SHP77 (cell line): ENCODE measurements at places on chromosomes 4 and X.

DNA sequence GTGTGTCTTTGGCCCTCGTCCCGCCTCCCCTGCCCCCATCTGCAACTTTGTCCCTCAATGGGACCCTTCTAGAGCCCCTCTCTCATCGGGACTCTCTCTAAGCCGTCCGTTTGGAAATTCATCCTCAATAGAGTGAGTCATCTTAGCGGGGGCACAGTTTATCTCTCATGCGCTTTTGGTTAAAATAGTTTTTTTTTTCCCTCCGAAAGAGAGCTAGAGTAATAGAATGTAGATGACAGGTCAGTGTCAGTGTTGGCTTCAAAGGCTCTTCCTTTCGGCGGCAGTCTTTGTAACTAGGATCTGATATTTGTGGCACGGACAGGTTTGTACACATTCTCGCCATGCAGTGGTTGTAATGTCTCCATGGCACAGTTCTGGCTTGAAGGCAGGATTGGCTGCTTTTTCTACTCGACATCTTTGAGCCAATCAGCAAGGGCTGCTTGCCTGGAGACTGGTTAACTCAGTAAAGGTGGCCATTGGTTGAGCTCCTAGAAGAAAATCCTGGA lies 989 bp downstream of the N4BP2 start:
- DNase-seq: peak; percentile 78

DNA sequence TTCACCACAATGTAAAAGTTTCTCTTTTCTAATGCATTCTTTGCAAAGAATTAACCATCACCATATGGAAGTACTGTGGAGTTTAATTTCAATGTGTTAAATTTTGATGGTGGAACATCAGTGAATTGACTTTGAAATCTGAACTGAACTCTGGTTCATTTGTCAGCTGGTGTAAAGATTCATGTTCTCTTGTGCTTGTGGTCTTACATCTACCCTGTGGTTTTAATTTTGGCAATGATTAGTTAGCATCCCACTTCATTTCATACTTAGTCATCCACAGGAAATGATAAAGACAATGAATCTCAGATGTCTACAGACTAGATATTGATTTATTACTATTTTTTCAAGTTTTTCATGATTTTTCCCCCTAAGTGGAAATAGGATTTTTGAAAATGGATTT lies 77.8 kb downstream of the GRID2 start:
- no peak for DNase-seq

DNA sequence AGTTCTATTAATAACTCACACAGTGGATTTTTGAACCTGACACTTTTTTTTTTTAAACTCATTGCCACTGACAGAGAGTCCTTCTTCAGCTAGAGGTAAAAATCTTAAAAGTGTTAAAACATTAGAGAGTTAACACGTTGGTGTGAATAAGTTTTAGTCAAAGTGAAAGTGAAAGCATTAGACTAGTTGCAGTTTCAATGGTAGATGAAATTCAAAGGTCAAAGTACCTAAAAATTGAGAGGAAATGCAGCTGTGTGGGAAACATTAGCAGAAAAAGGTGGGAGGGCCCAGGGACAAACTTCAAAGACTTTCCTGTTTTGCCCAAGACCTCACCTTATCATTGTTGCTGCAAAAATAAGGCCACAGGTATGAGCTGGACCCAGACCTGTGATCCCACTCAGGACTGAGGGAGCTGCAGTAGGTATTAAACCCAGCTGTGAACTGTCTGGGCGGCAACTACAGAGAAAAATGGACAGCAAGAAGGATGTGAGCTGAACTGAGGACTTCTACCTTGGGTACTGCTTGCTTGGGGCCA lies 17.6 kb upstream of the GABRA4 start:
- DNase-seq: no peak

DNA sequence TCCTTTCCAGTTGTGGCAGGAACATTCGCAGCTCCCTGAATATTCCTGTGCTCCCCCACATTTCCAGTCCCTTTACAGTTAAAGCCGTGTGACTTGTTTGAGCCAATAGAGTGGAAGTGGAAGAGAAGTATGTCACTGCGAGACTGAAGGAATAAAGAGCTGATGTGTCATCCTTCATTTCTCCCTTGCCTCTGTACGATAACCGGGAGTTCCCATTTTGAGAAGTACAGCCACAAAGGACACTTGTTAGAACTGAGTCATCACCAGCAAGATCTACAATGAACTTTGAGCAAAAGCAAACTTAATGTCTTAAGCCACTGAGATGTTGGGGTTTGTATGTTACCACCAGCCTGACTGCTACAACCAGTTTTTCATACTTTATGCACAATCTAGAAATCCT lies 92.3 kb downstream of the SPRY1 start:
- no peak for DNase-seq

DNA sequence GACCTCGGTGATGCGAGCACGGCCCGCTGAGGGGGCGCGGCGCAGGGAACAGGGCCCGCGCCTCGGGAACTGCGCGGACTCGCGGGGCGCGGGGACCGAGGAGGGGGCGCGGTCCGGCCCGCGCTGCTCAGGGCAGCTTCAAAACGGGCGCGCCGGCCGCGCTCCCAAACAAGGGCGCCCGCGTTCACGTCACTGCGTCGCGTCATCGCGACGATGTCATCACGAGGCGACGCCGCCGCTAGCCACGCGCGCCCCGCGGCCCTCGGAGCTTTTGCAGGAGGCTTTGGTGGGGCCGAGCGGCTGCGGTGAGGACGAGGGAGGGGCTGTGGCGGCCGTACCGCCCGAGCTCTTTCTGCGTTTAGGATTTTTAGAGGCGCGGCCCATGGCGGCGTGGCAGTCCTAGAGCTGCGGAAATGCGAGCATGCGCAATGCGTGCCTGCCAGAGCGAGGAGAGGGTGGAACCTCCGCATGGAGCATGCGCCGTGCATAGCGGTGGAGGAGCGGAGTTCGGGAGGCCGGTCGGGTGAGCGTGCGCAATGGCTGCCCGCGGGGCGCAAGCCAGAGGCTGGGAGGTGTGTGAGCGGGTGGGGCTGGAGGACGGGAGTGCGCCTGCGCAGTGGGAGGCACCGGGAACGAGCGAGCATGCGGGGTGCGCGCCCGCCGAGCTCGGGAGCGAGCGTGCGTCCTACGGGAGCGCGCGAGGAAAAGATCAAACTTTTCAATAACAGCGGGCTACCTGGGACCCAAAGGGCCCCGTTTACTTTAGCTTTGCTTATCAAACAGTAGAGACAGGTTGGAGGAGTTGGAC lies at the start of gene PPP2R3B:
TSS of gene PPP2R3B (minus strand) at position 140 of the 808 bp plus-strand sequence. CDS start 216 bp downstream, outside the sequence.
- no peak for DNase-seq

GRCh38 chrX:123085311-123085940 lies 98.7 kb upstream of the GRIA3 start:
- DNase-seq: no peak

- no peak for DNase-seq
Observed at GRCh38 chr4:70842761-70843435, 3.2 kb upstream of the GRSF1 start.

- no peak for DNase-seq
Observed at GRCh38 chr4:126058596-126058995, 743.8 kb downstream of the FAT4 start.

GRCh38 chrX:6644411-6644810 lies 109.5 kb upstream of the VCX3A start:
- no peak for DNase-seq

DNA sequence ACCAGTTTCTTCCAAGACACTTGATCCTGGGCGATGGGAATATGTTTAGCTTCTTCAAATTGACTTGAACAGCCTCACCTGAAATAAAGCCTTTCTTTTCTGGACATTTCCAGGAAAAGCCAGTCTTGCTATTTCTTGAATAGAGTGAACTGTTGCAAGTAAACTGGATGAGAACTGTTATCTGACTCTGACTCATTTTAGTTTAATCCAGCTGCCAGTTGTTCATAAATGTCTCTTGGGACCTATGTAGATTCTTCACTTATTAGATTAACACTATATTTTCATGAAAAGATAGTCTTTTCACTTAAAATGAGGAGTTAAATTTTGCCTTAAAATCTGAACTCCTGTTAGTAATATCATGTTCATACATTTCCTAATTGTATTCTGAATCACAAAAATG lies 615.4 kb upstream of the GALNT7 start:
- no peak for DNase-seq

GRCh38 chrX:153395613-153396319 lies 5.4 kb downstream of the PNMA6E start:
- no peak for DNase-seq

DNA sequence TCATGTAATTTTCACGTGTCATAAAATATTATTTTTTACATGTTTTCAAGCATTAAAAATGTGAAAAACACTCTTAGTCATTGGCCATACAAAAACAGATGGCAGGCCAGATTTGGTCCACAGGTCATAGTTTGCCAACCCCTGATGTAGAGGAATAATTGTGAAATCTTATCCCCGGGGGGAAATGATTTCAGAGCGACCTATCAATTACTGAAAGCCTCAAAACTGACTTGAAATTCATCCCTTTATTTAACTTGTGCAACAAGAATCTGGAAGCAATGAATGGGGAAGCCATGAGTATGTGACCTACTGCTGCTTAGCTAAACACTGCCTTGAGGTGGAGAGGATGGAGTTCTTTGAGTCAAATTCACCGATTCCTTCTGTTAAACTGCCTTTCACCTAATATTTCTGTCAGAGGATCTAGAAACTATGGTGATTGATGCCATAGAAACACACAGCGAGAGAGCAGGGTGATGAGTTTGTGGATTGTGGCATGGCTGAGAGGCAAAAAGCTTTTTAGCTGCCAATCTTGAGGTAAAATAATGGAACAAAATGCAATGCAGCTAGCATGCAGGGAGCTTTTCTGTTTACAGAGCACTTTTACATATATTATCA lies 30.3 kb upstream of the BRS3 start:
- no peak for DNase-seq

DNA sequence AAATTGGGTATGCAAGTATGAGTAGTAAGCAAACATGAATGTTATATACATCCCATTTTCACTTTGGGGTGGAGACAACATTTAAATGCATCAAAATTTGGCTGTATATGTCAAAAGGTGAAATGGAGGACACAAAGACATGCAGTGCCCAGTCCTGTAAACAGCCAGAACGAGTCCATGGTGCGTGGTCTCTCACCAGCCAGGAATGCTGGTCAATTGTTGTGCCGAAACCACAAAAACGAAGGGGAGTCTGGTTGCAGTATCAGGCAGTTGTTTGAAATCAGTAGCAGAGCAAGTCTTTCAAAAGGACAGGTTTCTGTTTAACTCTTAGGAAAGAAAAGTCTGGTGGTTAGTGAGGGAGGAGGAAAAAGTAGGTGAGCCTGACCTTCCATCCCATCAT lies 22.3 kb upstream of the RNF150 start:
- no peak for DNase-seq

GRCh38 chr4:16411501-16412085 lies 185.3 kb upstream of the TAPT1 start:
- DNase-seq: no peak

DNA sequence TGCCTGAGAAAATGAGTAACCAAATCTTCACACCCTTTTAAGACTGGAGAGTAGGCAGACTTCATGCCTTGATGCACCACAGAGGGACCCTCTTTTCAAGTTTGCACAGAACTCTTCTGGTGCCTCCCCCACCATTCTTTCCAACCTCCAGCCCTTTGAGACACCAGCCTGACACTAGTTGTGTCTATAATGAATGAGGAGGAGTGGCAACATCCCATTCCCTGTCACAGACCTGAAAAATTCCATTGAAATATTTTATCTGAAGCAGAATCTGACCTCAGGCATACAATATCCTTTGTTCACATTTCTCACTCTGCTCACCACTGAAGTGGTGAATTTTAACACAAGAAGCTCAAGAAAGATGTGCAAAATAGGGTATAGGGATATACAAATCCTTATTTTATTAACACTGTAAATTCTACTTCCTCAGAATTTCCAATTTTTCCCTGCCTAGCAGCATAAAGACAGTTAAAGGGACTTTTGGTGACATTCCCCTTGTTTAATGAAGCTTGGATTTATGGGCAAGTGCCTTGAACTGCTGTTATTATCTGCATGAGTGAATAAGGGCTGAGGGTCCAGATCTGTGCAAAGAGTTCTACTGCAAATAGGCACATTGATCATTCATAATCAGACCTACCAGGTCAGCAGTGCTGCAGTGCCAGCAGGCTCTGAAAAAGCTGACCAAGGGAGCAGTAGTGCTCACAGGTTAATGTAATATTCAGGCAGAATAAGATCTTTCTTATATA lies 149.9 kb upstream of the PAQR3 start:
- no peak for DNase-seq

GRCh38 chr4:97238956-97239666 lies 904.2 kb downstream of the STPG2 start:
- no peak for DNase-seq

GRCh38 chrX:2507904-2508627 lies 7.3 kb upstream of the DHRSX start:
- no peak for DNase-seq

DNA sequence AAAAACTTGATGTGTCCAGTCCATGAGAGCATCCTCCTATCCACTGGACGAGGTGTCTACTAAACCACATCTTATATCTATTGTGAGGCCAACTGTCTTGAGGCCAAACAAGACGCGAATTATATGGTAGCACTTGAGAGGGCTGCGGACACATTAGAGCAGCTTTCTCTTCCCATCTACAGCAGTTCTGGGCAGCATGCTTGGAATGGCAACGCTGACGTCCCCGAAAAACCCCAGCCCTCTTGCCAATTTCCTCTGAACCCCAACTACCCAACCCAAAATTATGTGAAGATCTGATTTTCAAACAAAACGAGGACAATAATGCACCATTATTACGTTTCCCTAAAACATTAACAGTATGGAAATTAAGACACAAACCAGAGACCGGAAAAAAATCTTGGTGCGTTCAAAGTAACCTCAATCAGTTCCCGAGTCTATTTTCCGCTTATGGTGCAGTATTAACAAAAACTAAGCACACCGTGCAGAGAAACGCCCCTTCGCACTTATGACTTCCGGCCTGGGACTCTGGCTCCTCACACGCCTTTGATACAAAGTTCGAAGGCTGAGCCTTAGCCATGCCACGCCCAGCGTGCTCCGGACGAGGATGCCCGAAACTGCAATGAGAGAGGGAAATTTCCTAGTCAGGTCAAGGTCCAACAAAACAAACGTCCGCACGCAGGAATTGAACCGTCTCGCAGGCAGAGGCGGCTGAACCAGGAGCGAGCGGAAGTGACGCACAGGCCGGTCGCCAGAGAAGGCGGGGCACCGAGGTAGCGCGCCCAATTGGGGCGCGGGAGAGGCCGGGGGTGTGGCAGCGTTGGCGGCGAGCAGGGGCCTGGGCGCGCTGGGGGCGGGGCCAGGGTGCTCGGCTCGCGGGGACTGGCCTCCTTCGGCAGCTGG lies 458 bp upstream of the AP1AR start:
- peak; percentile 82 for DNase-seq

DNA sequence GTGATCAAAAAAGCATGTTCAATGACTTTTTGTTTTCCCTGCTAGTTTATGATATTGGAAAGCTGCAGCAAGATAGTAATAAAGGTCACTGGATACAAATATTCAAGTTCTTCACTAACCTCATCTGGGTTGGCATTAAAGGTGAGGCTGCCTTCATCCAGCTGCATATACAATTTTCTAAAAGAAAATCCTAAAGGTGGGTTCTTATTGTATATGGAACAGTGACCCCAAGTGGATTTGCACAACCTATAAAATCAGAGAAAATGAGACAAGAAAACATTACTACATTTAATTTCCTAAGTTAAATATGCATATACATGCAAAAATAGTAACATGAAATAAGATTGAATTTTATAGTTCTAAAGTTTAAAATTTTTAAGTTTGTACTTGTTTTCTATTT lies 23.9 kb downstream of the FBXO8 start:
- no peak for DNase-seq

- no peak for DNase-seq
Observed at GRCh38 chrX:34332334-34332733, 200.2 kb upstream of the FAM47A start.
